Cerebellar cortex (tissue), 1 donor: ENCODE measurements at places on chromosomes 5 and 9.

DNA sequence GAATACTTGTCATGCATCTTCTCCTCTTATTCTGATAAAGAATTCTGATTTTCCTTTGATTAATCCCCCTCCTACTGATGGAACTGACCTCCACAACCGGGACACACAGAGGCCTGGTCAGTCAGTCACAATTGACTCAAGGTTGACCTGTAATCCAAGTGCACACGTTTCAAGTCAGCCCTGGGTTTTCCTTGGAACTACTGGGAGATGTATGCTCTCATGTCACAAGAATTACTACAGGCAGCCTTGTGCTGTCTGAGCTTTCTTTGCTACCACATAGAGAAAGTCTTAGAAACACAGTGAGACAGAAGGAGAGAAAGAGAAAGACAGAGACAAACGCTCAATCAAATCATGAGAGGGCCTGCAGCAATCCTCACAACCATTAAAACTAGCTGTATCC lies 345.8 kb downstream of the PDE4D start:
- DNase-seq: no peak

GRCh38 chr5:50699737-50700136 lies 33.3 kb downstream of the PARP8 start:
- no peak for DNase-seq

DNA sequence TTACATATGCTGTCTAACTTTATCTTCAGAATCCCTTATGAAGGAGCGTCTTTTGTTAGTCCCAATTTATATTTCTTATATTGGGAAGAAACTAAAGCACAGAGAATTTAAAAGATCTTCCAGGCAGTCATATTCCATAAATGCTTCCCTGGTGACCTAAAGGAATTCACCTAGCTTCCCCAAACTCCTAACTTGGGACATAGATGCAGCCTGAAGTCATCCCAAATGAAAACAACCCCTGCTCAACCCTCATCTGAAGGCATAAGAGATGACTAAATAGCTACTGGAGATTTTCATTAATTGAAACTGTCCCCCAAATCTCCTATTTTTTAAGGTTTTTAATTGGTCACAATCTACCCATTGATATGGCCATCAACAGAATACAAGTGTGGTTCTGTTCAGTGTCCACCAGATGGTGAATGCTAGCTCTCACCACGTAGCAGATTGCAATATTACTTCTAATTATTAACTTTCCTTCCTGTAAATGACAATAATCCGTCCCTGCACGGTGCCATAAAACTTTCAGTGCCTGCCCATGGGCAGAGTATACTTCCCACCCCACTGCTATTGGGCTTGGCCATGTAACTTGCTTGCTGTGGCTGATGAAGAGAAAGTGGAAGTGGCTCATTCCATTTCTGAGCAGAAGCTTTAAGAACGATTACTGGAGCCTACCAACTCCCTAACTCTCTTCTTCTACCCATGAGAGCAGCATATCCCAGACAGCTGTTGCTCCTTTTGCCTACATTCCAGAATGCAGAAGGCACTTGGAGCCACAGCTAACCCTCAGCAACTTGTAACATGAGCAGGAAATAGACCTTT lies 18.7 kb downstream of the PRUNE2 start:
- DNase-seq: no peak

DNA sequence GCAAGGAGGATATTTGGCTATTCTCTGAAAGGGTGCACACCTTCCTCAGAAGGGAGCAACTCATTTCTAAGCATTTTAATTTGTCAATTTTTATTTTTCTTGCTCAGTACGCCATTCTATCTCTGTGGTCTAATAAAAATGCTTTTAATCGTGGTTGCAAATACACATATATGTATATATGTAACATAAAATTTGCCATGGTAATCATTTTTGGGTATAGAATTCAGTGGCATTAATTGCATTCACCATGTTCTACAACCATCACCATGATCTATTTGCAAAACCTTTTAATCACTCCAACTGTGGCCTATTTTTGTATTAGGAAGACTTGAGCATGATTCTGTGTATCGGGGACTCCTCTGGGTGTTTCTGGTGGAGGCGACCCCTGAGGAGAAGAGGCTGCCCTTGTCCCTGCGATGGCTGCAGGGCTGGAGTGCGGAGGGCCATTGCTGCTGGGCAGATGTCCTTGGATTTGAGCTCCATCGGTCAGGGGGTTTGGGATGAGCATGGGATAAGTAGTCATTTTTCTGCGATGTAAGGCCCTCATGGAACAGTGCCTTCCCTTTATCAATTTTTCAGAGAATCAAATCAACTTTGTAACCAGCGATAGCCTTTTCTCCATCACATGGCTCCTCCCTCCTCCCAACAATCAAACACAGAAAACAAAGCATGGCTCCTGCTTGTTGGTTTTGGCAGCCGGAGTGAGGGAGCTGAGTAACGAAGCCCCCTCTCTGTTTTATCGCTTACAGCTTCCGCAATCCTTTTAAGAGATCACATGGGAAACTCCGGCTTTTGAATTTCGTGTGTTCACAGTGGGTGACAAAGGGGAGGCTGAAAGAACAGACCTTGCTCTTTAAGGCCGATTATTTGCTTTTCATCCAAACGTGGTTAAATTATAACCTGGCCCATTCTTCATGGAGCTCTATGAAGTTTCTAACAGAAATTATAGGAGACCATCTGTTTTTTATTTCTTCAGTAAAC lies 187.3 kb downstream of the TENT4A start:
- no peak for DNase-seq

DNA sequence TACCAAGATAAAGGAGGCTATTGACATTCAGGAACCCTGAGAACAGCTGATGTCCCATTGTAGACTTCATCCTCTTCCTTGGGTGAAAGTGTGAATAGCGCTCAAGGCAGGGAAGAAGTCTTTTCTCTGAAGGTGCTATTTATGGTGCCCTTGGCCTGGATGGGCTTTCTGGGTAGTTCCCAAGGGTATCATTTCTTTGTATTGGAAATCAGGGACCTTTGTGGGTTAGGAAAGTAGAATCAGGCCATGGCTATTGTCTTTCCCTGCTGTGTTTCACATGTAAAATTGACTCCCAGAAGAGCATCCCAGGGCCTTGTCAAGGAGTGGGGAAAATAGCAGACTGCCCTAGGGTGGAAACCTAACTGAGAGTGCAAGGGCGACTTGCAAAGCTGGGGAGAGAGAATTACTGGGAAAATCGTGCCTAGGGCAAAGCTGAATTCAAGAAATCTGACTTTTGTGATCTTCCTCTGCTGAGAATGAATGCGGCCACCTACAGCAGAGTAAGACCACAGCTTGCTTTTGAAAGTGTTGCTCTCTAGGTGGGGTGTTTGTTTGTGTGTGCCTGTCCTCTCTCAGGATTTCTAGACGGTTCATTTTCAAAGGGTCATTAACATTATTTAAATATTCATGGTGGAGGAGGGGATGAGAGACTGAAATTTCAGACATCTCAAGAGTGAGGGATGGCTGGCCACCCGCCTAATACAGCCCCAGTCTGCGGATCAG lies 160.6 kb downstream of the C9orf152 start:
- DNase-seq: no peak

- DNase-seq: peak; percentile 9
Measured at GRCh38 chr5:73940026-73940425, 314.0 kb downstream of the ARHGEF28 start.

GRCh38 chr5:153135411-153135810 lies 355.1 kb upstream of the GRIA1 start:
- DNase-seq: no peak

DNA sequence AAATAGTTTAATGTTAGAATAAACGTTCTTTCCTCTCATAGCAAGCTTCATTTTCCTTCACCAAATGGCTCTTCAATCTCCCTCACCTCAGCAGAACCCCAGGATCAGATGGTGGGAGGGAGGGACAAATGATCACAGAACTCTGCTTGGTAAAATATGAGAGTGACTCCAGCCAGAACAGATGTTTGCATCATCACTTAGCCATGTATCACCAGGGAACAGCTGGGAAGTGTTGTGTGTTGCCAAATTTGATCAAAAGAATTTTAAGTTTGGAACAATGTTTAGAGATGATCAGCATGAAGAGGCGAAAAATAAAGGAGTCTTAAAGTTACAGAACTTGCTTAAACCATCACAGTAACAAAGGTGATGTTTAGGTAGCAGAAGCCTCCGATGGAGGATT lies 115.7 kb downstream of the FRMD3 start:
- no peak for DNase-seq

DNA sequence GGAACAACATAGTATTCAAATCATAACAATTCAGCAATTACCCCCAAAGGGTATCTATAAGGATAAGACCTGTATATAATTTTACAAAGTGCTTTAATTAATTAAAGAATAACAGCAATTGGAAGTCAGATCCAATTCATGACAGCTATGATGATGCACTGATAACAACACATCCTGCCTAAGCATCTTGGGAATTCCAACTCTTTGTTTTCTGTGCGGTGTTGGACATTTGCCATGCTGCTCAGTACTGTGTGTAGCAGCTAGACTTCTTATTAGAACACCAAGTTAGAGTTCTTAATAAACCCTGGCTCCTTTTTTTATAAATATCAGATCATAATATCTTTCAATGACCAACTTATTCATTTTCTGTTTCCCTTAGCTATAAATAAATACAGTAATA lies 209.0 kb downstream of the SEC61B start:
- DNase-seq: no peak

GRCh38 chr9:135039266-135039870 lies 48.1 kb upstream of the OLFM1 start:
- DNase-seq: no peak

- no peak for DNase-seq
Measured at GRCh38 chr5:113478691-113479090, 9.6 kb downstream of the MCC start.

GRCh38 chr5:80117446-80117845 lies 82.3 kb downstream of the THBS4 start:
- DNase-seq: no peak

DNA sequence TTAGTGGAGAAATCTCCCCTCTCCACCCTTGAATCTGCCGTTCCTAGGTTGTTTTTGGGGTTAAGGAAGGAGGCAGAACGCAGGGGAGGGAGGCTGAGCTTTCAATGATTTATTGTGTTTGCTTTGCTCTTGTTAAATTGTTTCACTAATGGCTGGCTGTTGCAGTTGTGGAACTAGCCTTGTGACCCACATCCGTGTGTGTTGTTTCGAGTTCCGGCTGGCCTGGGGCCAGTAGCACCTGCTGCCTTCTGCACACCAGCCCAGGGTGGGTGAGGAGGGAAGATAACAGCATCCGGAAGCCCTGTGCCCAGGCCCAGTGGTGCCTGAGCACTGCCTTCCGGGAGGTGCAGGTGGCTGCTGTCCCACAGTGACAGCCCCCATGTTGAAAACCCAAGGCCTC lies 3.6 kb downstream of the ERGIC1 start:
- no peak for DNase-seq

DNA sequence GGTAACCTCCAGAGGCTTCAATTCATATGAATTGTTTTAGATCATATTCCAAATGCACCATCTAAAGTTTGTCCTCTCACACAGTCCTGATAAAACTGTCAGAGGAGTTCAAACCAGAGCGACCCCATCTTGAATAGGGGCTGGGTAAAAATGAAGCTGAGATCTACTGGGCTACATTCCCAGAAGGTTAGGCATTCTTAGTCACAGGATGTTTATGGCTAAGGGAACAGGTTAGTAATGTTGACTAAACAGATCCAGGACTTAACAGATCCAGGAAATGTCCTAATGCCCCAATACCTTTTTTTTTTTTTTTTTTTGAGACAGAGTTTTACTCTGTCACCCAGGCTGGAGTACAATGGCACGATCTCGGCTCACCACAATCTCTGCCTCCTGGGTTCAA lies 192.6 kb upstream of the PRDM9 start:
- no peak for DNase-seq

DNA sequence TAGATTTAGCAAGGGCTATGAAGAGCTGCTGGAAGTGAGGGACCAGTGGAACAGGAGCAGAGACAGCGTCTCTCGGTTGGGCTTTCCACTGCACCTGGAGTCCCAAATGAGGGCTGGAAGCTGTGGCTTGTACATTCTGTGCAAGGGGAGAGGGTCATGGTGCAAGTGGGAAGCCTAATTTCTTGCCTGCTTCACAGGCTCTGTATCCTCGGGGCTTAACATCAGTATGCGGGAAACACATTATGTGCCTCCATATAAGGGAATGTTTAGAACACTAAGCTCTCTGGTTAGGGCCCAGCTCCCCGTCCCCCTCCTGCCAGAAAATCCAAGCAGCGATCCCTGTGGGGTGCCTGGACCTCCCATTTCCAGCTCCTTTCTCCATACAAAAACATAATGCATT lies 89.0 kb upstream of the NIPAL4 start:
- DNase-seq: no peak

GRCh38 chr5:159133041-159133741 lies 33.5 kb upstream of the EBF1 start:
- peak; percentile 66 for DNase-seq

DNA sequence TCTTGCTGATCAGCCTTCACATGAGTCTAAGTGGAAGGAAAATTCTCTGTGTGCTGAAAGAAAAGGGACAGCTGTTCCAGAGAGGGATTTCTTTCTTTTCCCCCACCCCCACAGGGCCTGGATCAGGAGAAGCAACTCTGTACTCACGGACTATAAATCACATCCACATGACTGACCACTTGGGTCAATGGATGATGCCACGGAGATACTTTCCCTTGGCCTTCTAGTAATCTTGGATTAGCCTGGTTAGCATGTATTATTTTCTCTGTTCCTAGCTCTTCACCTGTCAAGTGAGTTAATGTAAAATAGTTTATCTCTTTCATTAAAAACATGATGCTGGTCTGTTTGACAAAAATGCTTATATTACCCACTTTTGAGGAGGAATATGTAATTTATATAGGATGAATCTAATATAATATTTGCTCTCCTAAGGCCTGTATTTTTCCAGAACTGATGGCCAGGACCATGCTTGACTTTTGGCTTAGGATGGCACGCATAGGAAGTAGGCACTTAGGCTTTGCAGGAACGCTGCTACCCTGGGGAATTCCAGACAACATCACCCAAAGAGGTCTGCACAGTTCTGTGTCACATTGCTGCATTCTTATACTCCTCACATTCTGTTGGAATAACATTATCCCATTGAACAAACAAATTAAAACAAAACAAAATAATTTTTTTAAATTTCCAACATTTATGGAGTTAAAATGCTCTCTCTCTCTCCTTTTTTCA lies 892.1 kb downstream of the TLE1 start:
- DNase-seq: no peak

DNA sequence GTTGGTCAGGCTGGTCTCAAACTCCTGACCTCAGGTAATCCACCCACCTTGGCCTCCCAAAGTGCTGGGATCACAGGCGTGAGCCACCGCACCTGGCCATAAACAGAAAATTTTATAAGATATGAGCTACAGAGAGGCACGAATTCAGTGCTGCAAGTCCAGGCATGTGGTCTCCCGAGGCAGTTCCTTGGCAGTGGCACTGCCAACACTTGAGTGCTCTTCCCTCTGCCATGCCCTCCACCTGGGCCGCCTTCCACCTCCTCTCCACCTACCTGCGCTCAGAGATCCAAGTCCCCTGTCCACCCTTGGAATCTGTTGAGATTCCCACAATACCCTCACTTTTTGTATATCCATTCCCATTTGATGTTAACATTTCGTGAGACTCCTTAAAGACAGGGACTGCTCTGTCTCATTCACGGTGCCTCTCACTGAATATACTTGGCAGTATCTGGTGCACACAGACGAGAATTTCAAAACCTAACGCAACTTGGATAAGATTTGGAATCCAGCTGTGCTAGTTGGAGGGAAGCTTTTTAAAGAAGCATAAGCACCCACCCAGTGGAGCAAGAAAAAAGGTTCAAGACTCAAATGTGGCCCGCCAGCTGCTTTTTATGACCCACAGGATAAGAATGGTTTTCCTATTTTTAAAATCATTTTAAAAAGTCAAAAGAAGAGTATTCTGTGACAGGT lies 68.3 kb downstream of the DCP2 start:
- no peak for DNase-seq
